RCC 7860 (cell line): ENCODE measurements at places on chromosomes 4 and X.

DNA sequence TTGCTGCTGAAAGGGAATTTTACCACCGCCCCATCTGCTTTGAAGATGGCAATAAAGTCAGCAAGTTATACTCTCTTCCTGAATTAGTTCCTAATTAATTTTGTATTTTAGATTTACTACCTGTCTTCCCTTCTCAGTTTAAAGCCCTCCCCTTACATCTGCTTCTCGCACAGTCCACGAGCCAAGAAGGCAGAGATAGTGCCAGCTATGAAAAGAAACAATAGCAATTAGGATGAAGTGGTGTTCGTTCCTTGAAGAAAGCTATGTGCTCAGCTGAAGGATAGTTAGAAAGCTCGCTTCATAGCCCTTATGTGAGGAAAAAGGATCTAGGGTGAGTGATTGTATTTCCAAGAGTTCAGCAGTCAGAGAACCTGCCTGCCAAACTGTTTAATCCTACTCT, 1678.8 kb upstream of the TENM3 start:
- no peak for DNase-seq

DNA sequence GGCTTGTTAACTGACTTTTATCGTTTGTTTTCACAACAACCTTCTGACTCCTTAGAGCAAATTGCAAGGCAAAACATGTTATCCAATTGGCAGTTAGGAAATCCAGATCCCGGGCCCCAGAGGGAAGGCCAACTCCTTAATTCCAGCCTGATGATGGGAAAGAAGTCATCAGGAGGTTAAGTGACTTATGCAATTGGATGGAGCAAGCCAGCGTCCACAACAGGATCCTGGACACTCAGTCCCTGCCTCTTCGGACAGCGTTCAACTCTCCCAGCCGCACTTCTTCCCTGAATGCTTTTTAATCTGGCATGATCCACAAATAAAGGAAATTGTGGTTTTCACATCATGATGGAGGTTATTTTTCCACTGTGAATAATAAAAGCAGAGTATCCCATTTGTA, 310.1 kb downstream of the RAB28 start:
- no peak for DNase-seq

GRCh38 chr4:151407466-151408379, 1.3 kb upstream of the FHIP1A start:
- no peak for DNase-seq

DNA sequence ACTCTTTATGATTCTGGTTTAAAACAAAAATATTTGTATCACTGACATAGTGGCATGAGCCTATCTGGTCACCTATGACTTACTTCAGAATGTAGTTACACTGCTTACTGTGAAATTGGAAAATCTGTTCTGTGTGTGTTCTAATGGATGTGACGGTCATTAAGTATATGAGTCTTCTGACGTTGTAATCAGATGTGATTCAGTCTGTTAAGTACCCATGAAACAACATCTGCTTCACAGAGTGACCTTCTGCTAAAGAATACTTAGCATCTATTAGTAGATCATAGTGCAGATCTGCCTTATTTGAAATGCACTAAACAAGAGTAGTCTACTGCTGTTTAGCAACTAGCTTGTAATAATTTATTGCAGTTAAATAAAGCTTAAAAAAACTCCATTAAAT, 317.1 kb downstream of the DCTD start:
- DNase-seq: no peak

DNA sequence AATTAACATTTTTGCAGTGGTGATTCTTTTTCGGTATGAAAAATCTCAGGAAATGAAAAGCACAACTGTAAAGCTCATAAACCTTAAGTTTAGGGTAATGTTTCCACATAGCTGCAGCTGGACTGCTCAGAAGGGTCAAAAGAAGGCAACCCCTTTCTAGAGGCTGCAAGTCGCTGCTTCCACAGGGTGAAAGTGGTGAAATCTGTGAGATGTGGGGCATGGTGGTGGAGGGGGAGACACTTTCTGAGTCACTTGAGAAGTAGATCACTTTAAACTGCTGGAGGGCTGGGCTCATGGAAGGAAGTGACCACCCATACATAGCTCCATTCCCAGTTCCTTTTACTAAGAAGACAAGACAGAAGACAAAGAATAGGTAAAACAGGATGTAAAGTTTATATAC, 8.7 kb downstream of the SFRP2 start:
- no peak for DNase-seq

- no peak for DNase-seq
Observed at GRCh38 chr4:57194068-57194611, 84.0 kb upstream of the IGFBP7 start.

DNA sequence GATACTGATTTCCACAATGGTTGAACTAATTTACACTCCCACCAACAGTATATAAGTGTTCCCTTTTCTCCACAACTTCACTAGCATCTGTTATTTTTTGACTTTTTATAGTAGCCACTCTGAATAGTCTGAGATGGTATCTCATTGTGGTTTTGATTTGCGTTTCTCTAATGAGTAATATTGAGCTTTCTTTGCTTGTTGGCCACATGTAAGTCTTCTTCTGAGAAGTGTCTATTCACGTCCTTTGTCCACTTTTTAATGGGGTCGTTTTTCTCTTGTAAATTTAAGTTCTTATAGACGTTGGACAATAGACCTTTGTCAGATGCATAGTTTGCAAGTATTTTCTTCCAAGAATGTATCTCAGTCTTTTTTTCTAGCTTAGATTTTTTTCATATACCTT, 10.0 kb downstream of the FBXW7 start:
- DNase-seq: no peak

- no peak for DNase-seq
Observed at GRCh38 chr4:143234153-143234552, 49.4 kb downstream of the USP38 start.

DNA sequence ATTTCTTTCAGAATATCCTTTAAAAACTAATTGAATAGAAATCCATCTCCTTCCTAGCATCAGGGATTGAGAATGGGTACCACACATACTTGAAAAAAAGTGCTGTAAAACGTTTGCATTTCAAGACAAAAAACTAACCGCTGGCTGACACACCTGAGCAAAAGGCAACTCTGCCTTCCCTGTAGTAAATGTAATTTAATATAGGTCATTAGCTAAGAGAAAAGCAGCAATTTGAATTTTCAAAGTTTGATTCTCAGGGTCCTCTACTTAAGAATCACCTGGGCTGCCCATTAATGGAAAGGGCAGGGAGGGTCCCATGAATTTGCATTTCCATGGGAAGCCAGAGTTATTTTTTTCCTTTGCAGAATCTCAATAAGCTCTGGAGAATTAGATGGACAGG, 40.5 kb upstream of the SPP1 start:
- DNase-seq: no peak

DNA sequence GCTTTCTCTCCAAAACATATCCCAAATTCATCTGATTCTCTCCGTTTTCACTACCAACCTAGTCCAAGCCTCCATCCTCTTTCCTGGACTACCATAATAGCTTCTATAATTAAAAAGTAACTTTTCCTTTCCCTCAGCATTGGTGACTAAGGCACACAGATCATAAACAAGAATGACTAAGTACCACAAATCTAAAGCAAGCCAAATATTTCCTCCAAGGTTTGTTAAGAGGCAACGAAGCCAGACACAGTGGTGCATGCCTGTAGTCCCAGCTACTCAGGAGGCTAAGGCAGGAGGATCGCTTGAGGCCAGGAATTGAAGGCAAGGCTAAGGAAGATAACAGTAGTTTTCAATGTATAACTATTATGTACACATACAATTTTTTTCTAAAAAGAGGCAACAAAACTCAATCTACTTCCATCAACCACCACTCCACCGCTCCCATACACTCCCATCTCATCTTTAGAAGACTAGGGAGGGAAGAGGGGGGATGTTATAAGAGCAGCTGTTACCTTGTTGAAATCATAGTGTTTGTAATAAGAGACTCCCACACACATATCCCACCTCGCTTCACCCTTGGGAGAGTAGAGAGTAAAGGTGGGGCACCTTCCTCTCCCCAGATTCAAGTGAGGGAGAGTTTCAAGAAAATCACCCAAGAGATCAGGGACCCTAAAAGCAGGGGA, 4.2 kb upstream of the JCHAIN start:
- peak; percentile 83 for DNase-seq

DNA sequence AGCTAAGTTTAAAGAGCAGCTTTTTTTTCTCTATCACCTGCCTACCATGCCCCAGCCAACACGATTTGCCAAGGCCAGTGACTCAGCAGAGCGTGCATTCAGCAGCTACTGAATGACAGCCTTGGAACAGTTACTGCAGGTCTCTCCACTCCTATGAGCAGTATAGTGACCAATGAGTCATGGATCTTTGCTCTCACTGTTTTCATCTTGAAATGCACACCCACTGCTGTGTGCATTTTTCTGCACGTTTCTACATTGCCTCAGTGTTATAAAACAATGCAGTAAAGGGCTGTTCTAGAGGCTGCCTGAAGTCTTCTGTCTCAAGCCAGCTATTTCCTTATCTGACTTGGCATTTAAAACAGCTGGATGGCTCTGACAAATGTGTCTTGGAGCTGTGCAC, 66.0 kb upstream of the C4orf54 start:
- DNase-seq: peak; percentile 60

DNA sequence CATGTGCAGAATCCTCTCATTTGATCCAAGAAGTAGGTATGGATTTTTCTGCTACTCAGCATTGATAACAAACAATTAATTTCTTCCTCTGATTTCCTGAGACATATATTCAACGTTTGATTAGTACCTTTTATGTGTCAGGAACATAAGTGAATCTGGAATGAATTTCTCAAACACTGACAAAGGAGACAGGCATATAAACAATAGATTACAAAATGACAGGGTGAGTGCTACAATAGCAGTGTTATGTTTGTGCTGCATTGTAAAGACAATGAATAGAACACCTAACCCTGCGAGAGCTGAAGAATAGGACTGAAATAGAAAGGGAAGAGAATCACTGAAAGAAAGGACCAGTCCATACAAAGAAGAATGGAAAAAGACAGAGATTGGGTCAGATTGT, 52.9 kb downstream of the ARHGAP24 start:
- no peak for DNase-seq

DNA sequence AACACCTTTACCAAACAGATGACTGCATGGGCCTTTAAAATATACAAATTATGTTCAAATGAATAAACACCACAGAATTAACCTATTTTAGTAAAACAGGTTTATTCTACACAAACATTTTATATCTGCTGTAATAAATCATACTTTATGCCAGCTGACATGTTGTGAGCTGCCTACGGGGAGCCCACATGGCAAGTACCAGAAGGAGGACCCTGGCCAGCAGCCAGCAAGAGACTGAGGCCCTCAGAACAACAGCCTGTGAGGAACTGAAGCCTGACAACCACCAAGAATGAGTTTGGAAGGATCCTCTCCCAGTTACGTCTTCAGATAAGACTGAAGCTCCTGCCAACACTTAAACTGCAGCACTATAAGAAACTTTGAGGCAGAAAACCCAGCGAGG, 377.0 kb downstream of the PDGFC start:
- DNase-seq: no peak

DNA sequence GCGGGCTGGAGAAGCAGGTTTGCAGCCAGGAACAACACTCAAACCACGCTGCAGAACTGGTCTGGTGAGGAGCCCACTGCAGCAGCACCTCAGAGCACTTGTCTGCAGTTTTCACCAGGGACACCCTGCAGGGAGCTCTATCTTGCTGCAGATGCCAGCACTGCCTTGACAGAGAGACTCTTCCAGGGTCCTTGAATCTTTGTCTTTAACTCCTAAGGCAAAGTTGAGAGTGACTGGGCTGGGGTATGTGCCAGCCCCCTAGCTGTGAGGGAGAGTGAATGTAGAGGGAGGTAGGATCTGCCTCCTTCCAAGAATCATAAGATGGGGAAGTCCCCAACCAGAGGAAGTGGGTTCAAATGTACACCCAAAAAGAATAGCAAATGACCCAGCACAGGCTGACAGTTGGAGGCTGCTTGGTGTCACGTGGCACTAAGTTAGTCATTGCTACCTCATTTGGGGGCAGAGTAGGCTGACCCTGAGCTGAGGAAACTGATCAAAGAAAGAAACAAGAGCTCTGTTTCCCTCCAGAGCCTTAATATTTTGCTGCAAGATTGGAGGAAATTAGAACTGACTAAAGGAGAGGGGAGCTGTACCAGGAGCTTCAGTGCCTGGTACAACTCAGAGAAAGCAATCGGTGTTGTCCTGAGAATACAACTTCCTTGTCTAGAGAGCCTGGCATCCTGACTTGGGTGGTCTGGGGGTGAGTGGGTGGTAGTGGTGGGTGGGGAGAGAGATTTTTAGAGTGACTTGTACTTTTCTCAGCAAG, 28.2 kb upstream of the HUWE1 start:
- DNase-seq: peak; percentile 65

DNA sequence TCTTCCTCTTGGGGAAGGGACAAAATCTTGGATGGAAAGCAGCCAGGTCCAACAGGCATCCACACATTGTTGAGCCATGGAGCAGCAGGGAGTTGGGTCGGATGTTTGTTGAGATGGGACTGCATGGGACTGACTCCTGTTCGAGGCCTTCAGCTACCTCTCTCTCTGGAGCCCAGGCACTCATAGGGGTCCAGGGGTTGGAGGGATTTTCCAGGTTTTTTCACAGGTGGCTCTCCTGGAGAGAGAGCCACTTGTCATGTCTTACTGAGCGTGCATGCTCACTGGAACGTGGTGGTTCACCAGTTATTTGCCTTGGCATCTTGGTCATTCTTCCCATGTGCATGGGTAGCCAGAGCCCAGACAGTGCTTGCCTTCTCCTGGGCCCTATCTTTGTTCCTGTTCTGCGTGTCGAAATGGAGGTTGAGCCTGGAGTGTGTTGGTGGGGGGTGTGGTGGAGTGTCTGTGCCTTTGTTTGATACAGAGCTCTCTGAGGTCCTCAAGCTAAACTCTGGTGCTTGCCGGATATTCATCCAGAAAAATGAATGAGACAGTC, 60.6 kb downstream of the NBDY start:
- no peak for DNase-seq

DNA sequence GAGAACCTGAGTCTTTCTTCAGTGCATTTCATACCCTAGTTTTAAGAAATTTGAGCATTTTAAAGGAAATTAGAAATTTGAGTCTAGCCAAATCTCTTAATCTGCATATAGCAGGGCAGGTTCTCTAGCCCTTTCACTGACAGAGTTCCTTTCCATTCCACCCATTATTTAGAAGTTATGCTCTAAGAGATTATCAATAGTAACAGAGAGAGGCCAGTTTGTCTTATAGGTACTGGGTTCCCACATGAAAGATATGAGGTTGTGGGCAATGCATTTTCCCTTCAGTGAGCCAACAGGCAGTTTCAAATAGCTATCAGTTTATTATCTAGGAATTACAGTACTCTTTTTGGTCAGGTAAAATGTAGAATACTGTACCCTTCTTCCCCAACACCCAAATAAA, 7.3 kb upstream of the GALNT7 start:
- no peak for DNase-seq

GRCh38 chr4:157004279-157005161, 32.9 kb upstream of the PDGFC start:
- DNase-seq: no peak

GRCh38 chr4:111028795-111029194, 405.9 kb upstream of the PITX2 start:
- DNase-seq: no peak

- DNase-seq: no peak
Observed at GRCh38 chr4:153420361-153420760, 45.8 kb upstream of the TMEM131L start.

GRCh38 chr4:80011636-80012236, 61.3 kb downstream of the ANTXR2 start:
- DNase-seq: no peak

GRCh38 chrX:128543114-128543513, 490.9 kb upstream of the ACTRT1 start:
- no peak for DNase-seq
